ENCODE measurements at places on chromosomes 3 and 15.

DNA sequence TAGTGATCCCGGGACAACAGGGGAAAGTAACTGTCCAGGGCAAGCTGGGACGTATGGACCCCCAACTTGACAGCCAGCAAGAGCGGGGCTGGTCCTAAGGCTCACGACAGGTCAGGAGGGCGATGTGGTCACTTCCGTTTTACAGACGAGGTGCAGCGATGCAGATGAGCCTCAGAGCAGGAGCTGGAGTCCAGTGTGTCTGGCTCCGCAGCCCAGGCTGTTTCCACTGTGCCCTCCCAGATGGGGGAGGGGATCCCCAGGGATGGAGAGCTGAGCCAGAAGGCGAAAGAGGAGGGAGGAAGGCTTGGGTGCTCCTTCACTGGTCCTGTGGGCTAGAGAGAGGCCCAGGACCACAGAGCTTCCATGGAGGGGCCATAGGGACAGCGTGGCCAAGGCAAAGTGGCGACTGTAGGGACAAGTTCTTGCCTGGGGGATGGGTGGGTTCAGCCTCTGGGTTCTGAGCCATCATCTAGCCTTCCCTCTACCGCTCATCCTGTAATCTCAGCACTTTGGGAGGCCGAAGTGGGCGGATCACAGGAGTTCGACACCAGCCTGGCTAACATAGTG lies 5.7 kb downstream of the SNX33 start:
- no peak overlapping the region for H3K27ac ChIP-seq
- no peaks in the 10 kb centered on the region for H3K27me3 ChIP-seq
- H3K4me1 ChIP-seq: no peaks in the 10 kb centered on the region
- no peaks in the 10 kb centered on the region for H3K36me3 ChIP-seq
- no peak overlapping the region for H3K4me3 ChIP-seq

GRCh38 chr15:63374686-63375520 lies 6.7 kb downstream of the CA12 start:
- no peak for DNase-seq
- H3K27me3 ChIP-seq: peaks cover 3% of the 10 kb centered on the region
- H3K36me3 ChIP-seq: no peaks in the 10 kb centered on the region
- no peak overlapping the region for H3K4me3 ChIP-seq

DNA sequence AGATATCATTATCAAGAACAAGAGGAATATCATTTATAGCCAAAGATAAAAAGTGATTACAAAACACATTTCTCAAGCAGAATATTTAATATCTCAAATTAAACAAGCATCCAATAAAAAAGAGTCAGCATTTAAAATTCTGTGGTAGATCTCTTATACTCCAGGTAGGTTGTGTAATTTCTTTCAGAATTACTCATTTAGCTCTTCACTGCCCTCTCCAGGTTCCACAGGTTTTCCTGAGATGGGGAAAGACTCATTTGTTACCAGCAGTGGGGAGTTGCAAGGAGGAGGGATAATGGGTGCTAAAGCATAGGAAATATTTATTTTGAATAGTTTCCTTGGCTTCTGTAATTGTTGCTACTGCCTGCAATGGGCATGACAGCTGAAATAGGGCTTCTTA lies 83.1 kb upstream of the RASGRP1 start:
- peaks cover 35% of the 10 kb centered on the region for H3K4me1 ChIP-seq
- H3K27ac ChIP-seq: no peak overlapping the region
- no peak for DNase-seq

GRCh38 chr3:64151342-64151871 lies 73.9 kb downstream of the PRICKLE2 start:
- no peak for DNase-seq
- H3K36me3 ChIP-seq: no peaks in the 10 kb centered on the region
- H3K4me1 ChIP-seq: no peaks in the 10 kb centered on the region
- no peaks in the 10 kb centered on the region for H3K27me3 ChIP-seq
- no peak overlapping the region for H3K27ac ChIP-seq

DNA sequence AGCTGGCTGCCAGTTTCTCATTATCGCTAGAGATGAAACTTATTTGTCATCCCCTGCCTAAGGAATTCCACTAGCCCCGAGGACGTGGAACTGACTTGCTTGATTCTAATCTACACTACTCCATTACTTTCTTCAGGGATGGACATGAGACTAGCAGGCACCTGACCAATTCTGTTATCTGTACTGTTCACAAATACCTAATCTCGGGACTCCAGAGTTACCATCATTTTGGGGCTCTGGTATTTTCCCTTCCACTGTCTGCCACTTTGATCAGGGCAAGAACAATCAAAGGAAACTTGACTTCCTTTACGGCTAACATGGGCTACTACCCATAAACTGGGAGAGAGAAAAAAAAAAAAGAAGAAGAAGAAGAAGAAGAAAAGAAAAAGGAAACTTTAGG lies 27.8 kb downstream of the BMF start:
- H3K36me3 ChIP-seq: no peaks in the 10 kb centered on the region
- H3K27ac ChIP-seq: no peak overlapping the region
- no peak overlapping the region for H3K4me3 ChIP-seq
- H3K4me1 ChIP-seq: no peaks in the 10 kb centered on the region
- DNase-seq: no peak

DNA sequence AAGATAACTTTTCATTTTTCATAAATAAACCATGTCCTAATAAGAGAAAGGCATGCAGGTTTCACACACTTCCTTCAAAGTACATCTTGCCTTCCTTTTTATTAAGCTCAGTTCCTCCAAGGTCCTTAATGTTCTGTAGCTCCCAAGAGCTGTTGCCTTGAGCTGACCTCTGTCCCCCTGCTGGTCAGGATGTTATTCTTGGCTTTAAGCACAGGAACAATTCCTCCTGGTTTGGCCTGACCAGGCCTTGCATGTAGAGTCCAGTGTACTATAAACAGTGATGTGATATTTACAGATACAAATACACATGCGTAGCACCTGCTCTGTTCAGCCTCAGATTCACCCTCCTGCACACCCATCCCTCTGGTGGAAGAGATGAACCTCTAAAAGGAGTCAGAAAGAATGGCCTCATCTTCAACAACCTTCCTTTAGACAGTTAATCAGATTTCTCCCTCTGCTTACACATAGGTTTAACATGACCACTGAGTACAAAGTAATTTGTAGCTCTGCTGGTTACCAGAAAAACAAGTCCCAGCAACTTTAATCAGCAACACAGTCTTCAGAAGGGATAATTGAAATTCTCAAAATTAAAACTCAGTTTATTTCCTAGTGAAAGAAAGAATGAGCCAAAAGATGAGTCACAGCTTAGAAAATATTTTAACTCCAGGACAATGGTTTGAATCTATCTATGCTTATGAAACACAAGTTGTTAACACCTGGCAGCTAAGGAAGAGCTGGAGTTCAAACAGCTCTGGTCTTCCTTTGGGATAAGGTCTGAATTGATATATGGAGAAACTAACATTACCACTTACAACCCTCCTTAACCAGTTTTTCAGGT lies 46.5 kb downstream of the PTPN9 start:
- H3K27me3 ChIP-seq: no peaks in the 10 kb centered on the region
- no peaks in the 10 kb centered on the region for H3K4me1 ChIP-seq
- H3K36me3 ChIP-seq: peaks cover 4% of the 10 kb centered on the region
- no peak overlapping the region for H3K4me3 ChIP-seq

GRCh38 chr3:146974001-146974400 lies 368.9 kb upstream of the PLSCR5 start:
- no peaks in the 10 kb centered on the region for H3K27me3 ChIP-seq
- no peak overlapping the region for H3K27ac ChIP-seq
- peaks cover 4% of the 10 kb centered on the region for H3K4me1 ChIP-seq
- no peak overlapping the region for H3K4me3 ChIP-seq
- no peaks in the 10 kb centered on the region for H3K36me3 ChIP-seq

GRCh38 chr3:171169866-171170265 lies 143.3 kb upstream of the SLC2A2 start:
- no peaks in the 10 kb centered on the region for H3K27me3 ChIP-seq
- no peak for DNase-seq
- H3K4me3 ChIP-seq: no peak overlapping the region
- no peaks in the 10 kb centered on the region for H3K4me1 ChIP-seq

GRCh38 chr3:116238846-116239565 lies 206.3 kb downstream of the LSAMP start:
- no peaks in the 10 kb centered on the region for H3K27me3 ChIP-seq
- H3K4me1 ChIP-seq: no peaks in the 10 kb centered on the region
- no peak overlapping the region for H3K27ac ChIP-seq
- DNase-seq: no peak
- H3K4me3 ChIP-seq: no peak overlapping the region

DNA sequence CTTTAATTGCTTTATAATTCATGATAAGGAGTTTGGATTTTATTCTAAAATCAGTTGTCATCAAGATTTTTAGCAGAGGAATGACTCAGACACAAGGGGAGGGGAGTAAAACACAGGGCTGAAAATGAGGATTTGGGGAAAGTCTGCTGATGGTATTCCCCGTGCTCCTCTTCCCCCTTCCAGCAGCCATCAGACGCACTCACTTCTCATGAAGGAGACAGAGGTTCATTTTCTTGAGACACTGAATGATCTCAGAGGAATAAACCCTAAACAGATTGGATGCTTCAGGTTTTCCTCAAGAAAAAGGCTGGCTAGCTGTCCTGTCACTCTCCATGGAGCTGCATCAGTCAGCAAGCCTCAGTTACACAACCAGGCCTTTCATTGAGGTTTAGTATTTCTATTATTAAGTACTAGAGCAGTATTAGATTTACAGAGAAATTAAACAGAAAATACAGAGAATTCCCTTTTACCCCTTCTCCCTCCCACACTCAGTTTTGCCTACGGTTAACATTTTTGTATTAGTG lies 166.4 kb downstream of the C3orf70 start:
- no peak for DNase-seq
- H3K36me3 ChIP-seq: peaks cover 3% of the 10 kb centered on the region
- H3K27me3 ChIP-seq: no peaks in the 10 kb centered on the region

DNA sequence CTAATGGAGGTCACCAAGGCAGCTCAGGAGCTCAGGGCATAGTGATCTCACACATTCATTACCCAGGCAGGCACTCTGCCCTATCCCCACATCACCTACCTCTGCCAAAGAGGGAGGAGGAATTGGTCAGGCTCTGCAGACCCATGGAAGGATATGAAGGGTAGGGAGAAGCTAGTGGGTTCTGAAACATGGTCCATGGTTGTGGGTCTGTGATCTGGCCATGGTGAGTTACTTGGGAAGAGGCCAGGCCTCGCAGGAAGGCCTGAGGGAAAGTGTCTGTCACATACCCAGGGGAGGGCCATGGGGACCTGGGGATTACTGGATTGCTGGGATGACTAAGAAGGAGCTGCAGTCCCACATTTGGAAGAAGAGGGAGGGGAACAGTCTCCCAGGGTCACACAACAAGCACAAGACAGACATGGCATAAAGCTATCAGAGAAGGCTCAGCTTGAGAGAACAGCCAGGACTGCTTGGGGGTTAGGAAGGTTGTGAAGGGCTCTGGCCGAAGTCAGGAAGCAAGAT lies 1.4 kb upstream of the PRSS50 start:
- no peaks in the 10 kb centered on the region for H3K27me3 ChIP-seq
- no peaks in the 10 kb centered on the region for H3K36me3 ChIP-seq
- no peak overlapping the region for H3K27ac ChIP-seq
- peak; percentile 3 for DNase-seq
- no peak overlapping the region for H3K4me3 ChIP-seq

DNA sequence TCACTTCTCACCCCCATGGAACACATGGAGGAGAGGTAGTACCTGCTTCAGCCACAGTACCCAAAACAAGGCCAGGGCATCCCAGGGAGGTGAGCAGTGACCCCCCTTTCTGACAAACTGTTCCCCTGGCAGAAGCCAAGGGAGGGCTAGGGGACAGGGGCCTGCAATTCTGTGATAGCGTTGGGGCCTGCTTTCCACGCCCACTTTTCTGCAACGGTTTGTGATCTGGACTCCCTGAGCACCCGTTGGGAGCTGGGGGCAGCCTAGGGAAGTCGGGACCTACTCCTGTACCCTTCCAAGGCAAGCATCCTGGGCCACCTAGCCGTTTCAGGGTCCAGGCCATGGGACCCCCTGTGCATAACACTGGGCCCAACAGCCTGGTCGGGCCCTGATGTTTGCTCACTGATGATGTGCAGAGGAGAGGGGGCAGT lies 996 bp upstream of the DNAJA4 start:
- H3K27ac ChIP-seq: no peak overlapping the region
- H3K27me3 ChIP-seq: no peaks in the 10 kb centered on the region
- H3K36me3 ChIP-seq: no peaks in the 10 kb centered on the region
- H3K4me1 ChIP-seq: no peaks in the 10 kb centered on the region
- no peak for DNase-seq

- H3K4me3 ChIP-seq: no peak overlapping the region
- no peaks in the 10 kb centered on the region for H3K27me3 ChIP-seq
Observed at GRCh38 chr3:178568155-178568731, 32.0 kb downstream of the KCNMB2 start.

GRCh38 chr3:126923423-126923822 lies 59.5 kb upstream of the PLXNA1 start:
- H3K36me3 ChIP-seq: 0 out of 2 replicates have a peak, but pooled peaks cover 3% of the 10 kb centered on the region
- DNase-seq: no peak
- H3K4me1 ChIP-seq: no peaks in the 10 kb centered on the region
- H3K27me3 ChIP-seq: no peaks in the 10 kb centered on the region

Measured in DND-41 (cell line).